NCI-H524 treated with DMSO at 0.1 percent for 48 hours (cell line): ENCODE measurements at places on chromosomes 1 and 21.

DNA sequence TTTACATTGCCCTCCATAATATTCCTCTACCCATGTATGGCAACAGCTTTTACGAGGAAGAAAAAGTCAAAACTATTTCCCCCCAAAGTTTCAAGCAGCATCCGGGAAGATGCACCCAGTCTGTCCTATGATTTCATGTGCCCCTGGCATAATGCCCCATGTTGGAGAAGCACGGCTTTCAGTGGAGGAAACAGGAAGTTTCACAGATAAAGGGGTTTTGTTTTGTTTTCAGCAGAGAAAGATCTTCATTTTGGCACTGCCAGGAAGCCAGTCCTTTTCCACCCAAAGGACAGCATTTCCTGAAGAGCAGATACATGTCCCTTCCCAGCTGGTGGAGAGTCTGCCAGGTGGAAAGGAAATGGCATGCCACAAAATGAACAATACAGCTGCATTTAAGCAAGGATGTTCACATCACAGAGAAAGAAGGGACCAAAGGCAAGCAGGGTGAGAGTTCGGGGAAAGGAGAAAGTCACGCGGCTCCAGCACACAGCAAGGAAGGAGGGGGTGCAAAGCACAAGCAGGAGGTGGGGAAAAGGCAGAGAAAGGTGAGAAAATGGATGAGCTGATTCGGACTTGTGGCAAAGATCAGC, 95.3 kb upstream of the HIVEP3 start:
- DNase-seq = no peak

DNA sequence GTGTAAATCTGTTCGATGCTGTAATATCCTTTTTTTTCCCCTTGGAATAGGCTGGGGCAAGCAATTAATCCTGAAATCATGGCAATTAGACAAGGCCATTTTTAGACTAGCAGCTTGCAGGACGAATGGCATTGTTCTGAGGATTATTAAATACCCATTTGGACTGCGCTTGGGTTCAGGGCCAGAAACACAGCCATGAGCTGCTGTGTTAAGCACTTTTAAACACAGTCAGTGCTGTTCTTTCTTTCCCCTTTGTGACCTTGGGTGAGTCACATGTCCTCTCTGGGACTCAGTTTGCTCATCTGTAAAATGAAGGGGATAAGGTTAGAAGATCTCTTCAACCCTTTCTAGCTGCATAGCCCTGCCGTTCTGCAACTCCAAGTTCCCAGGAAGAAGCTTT, 58.6 kb upstream of the C8B start:
- no peak for DNase-seq

DNA sequence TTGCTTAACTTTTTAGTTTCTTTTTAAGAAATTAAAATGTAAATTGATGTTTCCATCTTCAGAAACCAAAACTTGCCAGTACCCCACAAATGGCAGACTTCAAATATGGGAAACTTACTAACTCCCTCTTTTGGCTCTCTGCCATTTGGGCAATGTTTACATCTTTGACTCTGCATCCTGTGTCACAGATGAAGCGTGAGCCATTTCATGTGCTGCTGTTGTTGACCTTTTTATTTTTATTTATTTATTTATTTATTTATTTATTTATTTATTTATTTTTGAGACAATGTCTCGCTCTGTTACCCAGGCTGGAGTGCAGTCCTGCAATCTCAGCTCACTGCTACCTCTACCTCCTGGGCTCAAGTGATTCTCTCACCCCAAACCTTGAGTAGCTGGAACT, 16.0 kb upstream of the COG2 start:
- DNase-seq = no peak

GRCh38 chr21:32412162-32413014, at the start of gene EVA1C:
EVA1C (plus strand) TSS chr21:32412706; CDS start chr21:32412854, 148 bp downstream.
- no peak for DNase-seq

GRCh38 chr1:235326719-235327558, 1.0 kb downstream of the ARID4B start:
- no peak for DNase-seq

DNA sequence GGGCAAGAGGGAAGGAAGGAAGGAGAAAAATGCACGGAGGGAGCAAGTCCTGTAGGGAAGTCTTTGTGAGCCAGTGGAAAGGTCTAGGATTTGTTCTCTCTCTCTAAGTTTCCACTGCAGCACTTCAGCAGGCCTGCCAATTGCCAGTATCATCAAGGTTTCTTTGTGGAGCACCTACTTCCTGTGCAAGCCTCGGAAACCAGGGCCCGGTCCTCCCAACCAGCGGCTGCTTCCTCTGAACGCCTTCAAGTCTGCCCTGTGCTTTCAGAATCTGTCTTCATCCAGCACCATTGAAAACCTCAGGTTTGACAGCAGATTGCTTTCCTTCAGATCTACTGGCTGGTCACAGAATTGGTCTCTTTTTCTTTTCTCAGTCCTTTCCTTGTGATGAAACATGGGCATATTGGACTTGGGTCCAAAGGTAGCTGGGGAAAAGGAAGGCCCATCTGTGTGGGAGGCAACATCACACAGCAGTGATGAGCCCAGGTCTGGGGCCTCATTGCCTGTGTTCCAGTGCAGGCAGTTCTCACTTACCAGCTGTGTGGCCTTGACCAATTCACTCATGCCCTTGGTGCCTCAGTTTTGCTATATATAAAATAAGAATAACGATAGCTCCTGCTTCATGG, 144.5 kb downstream of the SEC16B start:
- no peak for DNase-seq

DNA sequence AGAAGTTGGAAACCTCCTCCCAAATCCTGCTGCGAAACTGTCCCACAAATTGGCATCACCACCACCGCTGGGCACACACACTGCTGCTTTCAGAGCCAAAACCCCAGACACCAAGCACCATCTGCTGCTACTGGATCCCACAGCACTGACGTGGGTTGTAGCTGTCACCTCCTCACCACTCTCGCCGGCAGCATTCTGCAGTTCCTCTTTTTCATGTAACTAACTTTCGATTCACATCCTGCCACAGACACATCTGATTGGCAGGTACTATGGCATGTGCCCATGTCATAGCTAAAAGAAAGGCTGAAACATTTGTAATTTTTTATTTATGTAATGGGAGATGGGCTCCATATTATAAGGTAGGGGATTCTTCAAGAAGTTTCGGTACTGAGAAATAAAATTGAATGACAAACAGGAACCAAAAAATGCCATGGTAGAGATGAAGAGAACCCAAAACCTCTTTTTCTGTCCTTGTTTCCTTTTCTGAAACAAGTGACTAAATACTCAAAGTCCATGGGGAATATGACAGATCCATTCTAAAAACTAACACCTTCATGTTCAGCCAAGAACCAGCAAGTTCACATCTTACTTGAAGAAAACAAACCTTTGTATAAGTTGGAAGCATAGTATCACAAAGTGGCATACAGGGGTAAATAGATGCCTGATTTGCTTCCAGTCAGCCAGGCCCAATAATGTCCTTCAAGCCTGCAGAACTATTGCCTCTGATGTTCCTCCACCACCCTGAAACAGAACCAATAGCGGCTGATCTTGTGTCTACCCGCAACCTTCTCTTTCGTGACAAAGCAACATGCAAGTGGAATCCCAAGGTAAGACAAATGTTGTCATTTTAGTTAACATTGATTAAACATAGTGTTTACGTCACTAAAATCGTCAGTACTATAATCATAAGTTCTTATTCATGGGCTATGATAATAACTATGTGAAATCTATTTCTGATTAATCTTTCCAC, 26.6 kb upstream of the RGS13 start:
- DNase-seq = no peak
